ENCODE measurements at places on chromosomes 12 and 14. TPM values are rescaled to one million over a fixed set of nuclear protein-coding genes. Genes with fewer than 3 reads are reported as not detected.

Gene R3HDM2
- 94.7 TPM for total RNA-seq

Gene SLC5A8
- not detected for total RNA-seq

Gene PROX2
- total RNA-seq = 0.10 TPM

Gene KRT6A
- total RNA-seq = not detected

Gene METAP2
- 48.0 TPM for total RNA-seq

Gene FAM181A
- total RNA-seq = not detected
